ENCODE measurements at places on chromosomes 2 and 18. TPM values are rescaled to one million over a fixed set of nuclear protein-coding genes. Genes with fewer than 3 reads are reported as not detected.

The INO80B gene
- 26.0 TPM for total RNA-seq

The DNAJC5G gene
- total RNA-seq, result not detected

The GALR1 gene
- 0.21 TPM for total RNA-seq

The KCNIP3 gene
- total RNA-seq, result 8.8 TPM

The SLC5A6 gene
- total RNA-seq, result 26.1 TPM

The IL18RAP gene
- total RNA-seq, result 0.31 TPM

The GPR45 gene
- not detected for total RNA-seq

The CIB4 gene
- not detected for total RNA-seq

The CD28 gene
- 2.4 TPM for total RNA-seq

The FBXO15 gene
- total RNA-seq, result 0.21 TPM

The TUBA3E gene
- not detected for total RNA-seq

The GRB14 gene
- total RNA-seq, result 19.7 TPM

The GALNT13 gene
- total RNA-seq, result 1.1 TPM

The ST3GAL5 gene
- 18.2 TPM for total RNA-seq

The NR4A2 gene
- total RNA-seq, result 4.3 TPM

The ACTR2 gene
- 110 TPM for total RNA-seq

The UGT1A8 gene
- total RNA-seq, result 0.31 TPM

The TXNDC2 gene
- not detected for total RNA-seq

The SPTBN1 gene
- 402 TPM for total RNA-seq

The LIMS4 gene
- total RNA-seq, result 1.0 TPM

The GNAL gene
- total RNA-seq, result 3.9 TPM

The EMILIN2 gene
- 27.9 TPM for total RNA-seq

The RAD51AP2 gene
- 0.10 TPM for total RNA-seq

The DDX18 gene
- 51.4 TPM for total RNA-seq

The NBAS gene
- total RNA-seq, result 73.3 TPM

The MOCOS gene
- total RNA-seq, result 0.31 TPM

The OXER1 gene
- total RNA-seq, result 4.1 TPM

The CD207 gene
- not detected for total RNA-seq

The PAX3 gene
- total RNA-seq, result 4.8 TPM

The ANO7 gene
- total RNA-seq, result 0.10 TPM

The MAPK4 gene
- 5.2 TPM for total RNA-seq

The SLC5A7 gene
- 0.51 TPM for total RNA-seq

The GYPC gene
- total RNA-seq, result 73.4 TPM

The SLC9A2 gene
- total RNA-seq, result 2.4 TPM

The LDLRAD4 gene
- total RNA-seq, result 36.7 TPM

The FASTKD2 gene
- 51.6 TPM for total RNA-seq

The MREG gene
- total RNA-seq, result 4.4 TPM

The ANKRD23 gene
- 96.8 TPM for total RNA-seq

The CFAP53 gene
- total RNA-seq, result 0.31 TPM

The PIK3C3 gene
- 67.1 TPM for total RNA-seq

The ACKR3 gene
- 12.2 TPM for total RNA-seq

The RPE gene
- total RNA-seq, result 49.6 TPM
